ENCODE measurements at places on chromosomes 7 and 10. TPM values are rescaled to one million over a fixed set of nuclear protein-coding genes. Genes with fewer than 3 reads are reported as not detected.

FAM237B gene
- total RNA-seq: not detected

IDE gene
- 20.4 TPM for total RNA-seq

NUTM2A gene
- 0.33 TPM for total RNA-seq

LBX1 gene
- total RNA-seq: 0.08 TPM

SLC13A1 gene
- not detected for total RNA-seq

MKX gene
- total RNA-seq: 0.25 TPM

SH2D4B gene
- total RNA-seq: not detected

PIP gene
- total RNA-seq: not detected

DLX5 gene
- total RNA-seq: not detected

MOGAT3 gene
- total RNA-seq: not detected

CYP2C19 gene
- total RNA-seq: not detected

ZPBP gene
- total RNA-seq: not detected

CACNA2D1 gene
- 46.0 TPM for total RNA-seq

PNLIPRP2 gene
- total RNA-seq: not detected

SAMD9 gene
- 18.3 TPM for total RNA-seq

ASB13 gene
- total RNA-seq: 8.4 TPM

UTF1 gene
- not detected for total RNA-seq

PRPS1L1 gene
- not detected for total RNA-seq

HGF gene
- 194 TPM for total RNA-seq

RBM20 gene
- 0.08 TPM for total RNA-seq

CLDN12 gene
- 47.1 TPM for total RNA-seq

LEP gene
- under 0.01 TPM for total RNA-seq

ENTPD1 gene
- total RNA-seq: 0.16 TPM

PPP3CB gene
- total RNA-seq: 49.2 TPM

C10orf90 gene
- 1.1 TPM for total RNA-seq

OR2A7 gene
- total RNA-seq: 0.98 TPM

C10orf62 gene
- not detected for total RNA-seq

GDF2 gene
- not detected for total RNA-seq

DENND2A gene
- 10.8 TPM for total RNA-seq

SPDYE18 gene
- not detected for total RNA-seq

SPDYE1 gene
- total RNA-seq: not detected

CLDN4 gene
- 0.54 TPM for total RNA-seq

SUGCT gene
- 1.9 TPM for total RNA-seq

CALCR gene
- total RNA-seq: not detected

SLC18A3 gene
- not detected for total RNA-seq

TEX47 gene
- total RNA-seq: not detected

SLC16A9 gene
- total RNA-seq: 0.25 TPM

ITPRID1 gene
- total RNA-seq: not detected

ANXA8L1 gene
- not detected for total RNA-seq

GPR37 gene
- total RNA-seq: 7.0 TPM

MPLKIP gene
- total RNA-seq: 18.2 TPM

CFAP58 gene
- total RNA-seq: 0.98 TPM

ADAM12 gene
- 82.7 TPM for total RNA-seq

Data from fibroblast of the aortic adventitia (primary cell).